ENCODE measurements at places on chromosomes 13 and 19. TPM values are rescaled to one million over a fixed set of nuclear protein-coding genes. Genes with fewer than 3 reads are reported as not detected.

GRCh38 chr13:104962411-104962810, 1573.1 kb downstream of the EFNB2 start:
- H3K27ac ChIP-seq = no peak overlapping the region
- no peak for DNase-seq
- H3K27me3 ChIP-seq = no peaks in the 10 kb centered on the region
- H3K4me1 ChIP-seq = no peaks in the 10 kb centered on the region
- H3K4me3 ChIP-seq = no peak overlapping the region
- no peaks in the 10 kb centered on the region for H3K36me3 ChIP-seq

DNA sequence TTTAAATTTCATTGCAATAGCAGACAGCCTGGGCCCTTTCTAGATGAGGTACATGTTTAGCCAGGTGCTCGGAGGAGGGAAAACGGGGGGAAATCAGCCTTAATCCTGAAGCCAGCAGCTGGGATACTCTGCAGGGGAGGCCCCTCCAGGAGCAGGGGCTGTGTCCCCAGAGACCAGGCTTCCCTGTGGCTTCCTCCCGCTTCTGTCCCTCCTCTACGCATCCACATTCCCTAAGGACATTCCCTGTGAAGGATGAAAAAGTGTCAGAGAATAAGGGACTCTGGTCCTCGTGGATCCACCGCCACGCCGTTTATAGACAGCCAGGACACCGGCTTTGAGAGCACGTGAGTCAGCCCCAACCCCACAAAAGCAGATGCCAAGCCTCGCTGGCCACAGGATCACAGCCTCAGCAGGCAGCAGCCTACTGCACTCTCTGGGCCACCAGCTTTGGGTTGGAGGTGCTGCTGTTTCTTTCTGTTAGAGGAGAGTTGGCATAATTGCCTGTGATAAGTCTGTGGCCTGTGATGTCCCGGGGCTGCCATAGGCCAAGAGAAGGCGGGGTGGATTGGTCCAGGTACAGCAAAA, 36.7 kb upstream of the RANBP3 start:
- no peaks in the 10 kb centered on the region for H3K4me1 ChIP-seq
- no peaks in the 10 kb centered on the region for H3K27me3 ChIP-seq
- H3K36me3 ChIP-seq = no peaks in the 10 kb centered on the region
- H3K27ac ChIP-seq = no peak overlapping the region
- H3K4me3 ChIP-seq = no peak overlapping the region
- no peak for DNase-seq

DNA sequence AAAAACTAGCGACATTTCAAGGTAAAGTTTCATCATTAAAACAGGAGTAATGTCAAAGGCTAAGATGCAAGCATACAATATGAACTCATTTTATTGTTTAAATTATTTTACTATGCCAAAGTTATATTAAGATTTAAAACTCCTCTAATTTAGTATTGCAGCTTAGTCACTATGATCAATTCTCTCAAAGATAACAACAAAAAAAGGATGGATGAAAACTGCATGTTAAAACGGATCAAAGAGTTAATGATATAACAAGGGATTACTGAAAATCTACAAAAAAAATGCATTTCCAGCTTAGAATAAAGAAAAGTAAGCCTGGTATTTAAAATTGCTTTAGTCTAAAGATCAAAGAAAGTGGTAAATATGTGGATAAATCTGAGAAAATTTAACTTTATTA, 587.8 kb upstream of the PCDH20 start:
- no peak for DNase-seq
- H3K27ac ChIP-seq = no peak overlapping the region
- H3K4me1 ChIP-seq = no peaks in the 10 kb centered on the region
- H3K4me3 ChIP-seq = no peak overlapping the region
- no peaks in the 10 kb centered on the region for H3K36me3 ChIP-seq

DNA sequence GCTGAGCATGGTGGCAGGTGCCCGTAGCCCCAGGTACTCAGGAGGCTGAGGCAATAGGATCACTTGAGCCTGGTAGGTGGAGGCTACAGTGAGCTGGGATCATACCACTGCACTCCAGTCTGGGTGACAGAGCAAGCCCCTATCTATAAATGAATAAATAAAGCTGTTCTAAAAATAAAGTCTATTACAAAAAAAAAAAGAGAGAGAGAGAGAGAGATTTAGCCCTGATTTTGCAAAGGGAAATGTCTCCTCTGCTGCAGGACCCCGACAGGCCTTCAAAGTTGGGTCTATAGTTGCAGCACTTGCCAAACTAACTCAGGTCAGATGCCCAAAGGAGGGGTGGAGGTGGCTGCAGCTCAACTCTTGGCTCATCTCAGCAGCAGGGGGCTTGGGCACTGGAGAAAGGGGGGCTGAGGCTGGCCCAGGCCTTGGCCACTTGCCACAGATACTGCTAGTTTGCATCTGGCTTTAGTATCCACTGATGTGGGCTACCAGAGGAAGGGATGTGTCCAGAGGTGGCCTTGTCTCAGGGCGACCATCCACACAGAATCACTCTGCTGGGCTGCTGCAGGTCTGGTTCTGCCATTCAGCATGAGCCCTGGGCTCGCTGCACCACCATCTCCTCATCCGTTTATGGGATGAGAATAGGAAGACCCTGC, 30.8 kb upstream of the AKT2 start:
- no peaks in the 10 kb centered on the region for H3K4me1 ChIP-seq
- no peak overlapping the region for H3K27ac ChIP-seq
- no peak overlapping the region for H3K4me3 ChIP-seq
- no peak for DNase-seq
- no peaks in the 10 kb centered on the region for H3K36me3 ChIP-seq
- H3K27me3 ChIP-seq = no peaks in the 10 kb centered on the region

GRCh38 chr13:100520936-100521850, 67.4 kb downstream of the GGACT start:
- no peaks in the 10 kb centered on the region for H3K36me3 ChIP-seq
- H3K27ac ChIP-seq = no peak overlapping the region
- no peak overlapping the region for H3K4me3 ChIP-seq

DNA sequence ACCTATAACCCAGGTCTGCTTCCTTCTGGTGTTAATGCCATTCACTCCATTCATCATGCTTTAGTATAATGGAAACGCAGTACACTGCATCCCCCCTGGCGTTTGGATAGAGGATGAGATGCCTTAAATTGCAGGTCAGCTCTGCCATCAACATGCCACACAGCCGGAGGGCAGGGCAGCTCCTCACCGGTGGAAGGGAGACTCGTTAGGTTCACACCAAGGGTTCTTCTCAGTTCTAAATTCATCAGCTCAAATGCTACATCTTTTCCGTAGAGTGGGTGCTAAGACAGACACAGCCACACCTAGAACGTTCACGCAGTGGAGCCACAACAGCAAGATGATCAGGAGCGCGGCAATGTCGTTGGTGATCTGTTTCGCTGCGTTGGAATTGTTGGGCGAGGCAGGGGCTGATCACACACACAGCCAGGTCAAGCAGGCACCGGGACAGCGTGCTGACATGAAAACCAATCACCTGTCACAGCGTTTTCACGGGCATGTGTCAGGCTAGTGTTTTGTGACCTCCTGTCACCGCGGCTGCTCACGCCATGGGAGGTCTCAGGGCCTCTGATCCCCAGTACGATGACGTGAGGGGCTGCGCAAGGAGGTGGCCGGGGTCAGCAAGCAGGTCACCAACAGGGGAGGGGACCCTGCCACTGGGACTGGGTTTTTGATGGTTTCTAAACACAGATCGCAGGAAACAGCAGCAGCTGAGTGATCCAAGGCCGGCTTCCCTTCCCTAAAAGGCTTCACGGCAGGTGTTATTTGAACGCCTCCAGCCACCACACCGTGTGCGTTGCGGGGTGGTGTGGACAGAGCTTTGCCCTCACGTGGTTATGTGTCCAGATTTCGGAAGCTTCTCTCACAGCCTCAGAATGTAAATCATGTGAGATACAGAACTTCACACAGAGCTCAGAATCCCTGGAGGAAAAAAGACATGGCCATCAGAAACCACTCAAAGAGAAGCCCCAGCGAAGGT, 94.3 kb upstream of the IRS2 start:
- no peaks in the 10 kb centered on the region for H3K27me3 ChIP-seq
- DNase-seq = no peak
- no peak overlapping the region for H3K27ac ChIP-seq
- H3K4me1 ChIP-seq = no peaks in the 10 kb centered on the region
- no peaks in the 10 kb centered on the region for H3K36me3 ChIP-seq

DNA sequence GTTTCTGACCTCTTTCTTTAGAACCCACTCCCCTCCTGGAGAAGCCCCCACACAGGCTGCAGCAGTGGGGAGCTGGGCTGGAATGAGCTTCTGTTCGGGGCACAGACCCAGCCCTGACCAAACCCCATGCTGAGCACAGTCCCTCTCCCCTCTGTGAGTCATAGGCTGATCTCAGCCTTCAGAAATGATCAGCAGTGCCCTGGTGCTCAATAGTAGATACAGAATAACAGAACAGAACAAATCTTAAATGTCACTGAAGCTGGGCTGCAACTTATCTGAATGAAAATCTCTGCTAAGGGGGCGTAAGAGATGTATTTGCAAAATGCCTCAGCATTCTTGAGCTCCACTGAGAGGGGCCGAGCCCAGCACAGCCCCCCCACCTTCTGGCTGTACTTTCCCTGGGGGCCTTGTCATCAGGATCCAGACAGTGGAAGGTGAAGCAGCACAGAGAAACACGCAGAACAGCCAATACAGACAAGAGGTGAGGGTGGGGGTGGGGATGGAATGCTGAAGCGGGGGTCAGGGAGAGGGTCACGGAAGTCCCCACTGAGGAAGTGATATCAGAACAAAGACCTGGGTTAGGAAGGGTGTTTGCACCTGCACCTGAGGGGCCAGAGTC, 9.9 kb downstream of the ZNF665 start:
- no peak for DNase-seq
- H3K36me3 ChIP-seq = no peaks in the 10 kb centered on the region
- no peak overlapping the region for H3K4me3 ChIP-seq
- H3K27me3 ChIP-seq = no peaks in the 10 kb centered on the region

Gene ZNF540
- not detected for total RNA-seq

Gene TGFBR3L
- total RNA-seq = 10.8 TPM

Gene CEACAM5
- total RNA-seq = 1.3 TPM

Gene NLRP12
- total RNA-seq = not detected

Gene KANK3
- total RNA-seq = 1.1 TPM

Gene ZNF442
- total RNA-seq = 1.9 TPM

Gene PRR19
- 2.9 TPM for total RNA-seq

Gene NLRP11
- 0.26 TPM for total RNA-seq
